ENCODE measurements at places on chromosomes 6 and 20.
A peak's percentile ranks its signal among the peaks of the same experiment; 100 is the strongest.

DNA sequence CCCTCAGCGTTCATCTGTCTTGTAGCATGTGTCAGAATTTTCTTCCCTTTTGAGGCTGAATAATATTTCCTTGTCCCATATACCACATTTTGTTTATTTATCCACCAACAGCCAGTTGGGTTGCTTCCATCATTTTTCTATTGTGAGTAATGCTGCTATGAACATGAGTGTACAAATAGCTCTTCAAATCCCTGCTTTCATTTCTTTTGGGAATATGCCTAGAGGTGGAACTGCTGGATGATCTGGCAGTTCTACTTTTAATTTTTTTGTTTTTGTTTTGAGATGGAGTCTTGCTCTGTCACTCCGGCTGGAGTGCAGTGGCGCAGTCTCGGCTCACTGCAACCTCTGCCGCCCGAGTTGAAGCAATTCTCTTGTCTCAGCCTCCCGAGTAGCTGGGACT lies 64.7 kb downstream of the SASH1 start:
- no peaks in the 10 kb centered on the region for H3K36me3 ChIP-seq
- peaks cover 6% of the 10 kb centered on the region for H3K27me3 ChIP-seq
- no peak overlapping the region for H3K27ac ChIP-seq
- no peak overlapping the region for H3K4me3 ChIP-seq
- no peaks in the 10 kb centered on the region for H3K4me1 ChIP-seq
- DNase-seq = no peak

DNA sequence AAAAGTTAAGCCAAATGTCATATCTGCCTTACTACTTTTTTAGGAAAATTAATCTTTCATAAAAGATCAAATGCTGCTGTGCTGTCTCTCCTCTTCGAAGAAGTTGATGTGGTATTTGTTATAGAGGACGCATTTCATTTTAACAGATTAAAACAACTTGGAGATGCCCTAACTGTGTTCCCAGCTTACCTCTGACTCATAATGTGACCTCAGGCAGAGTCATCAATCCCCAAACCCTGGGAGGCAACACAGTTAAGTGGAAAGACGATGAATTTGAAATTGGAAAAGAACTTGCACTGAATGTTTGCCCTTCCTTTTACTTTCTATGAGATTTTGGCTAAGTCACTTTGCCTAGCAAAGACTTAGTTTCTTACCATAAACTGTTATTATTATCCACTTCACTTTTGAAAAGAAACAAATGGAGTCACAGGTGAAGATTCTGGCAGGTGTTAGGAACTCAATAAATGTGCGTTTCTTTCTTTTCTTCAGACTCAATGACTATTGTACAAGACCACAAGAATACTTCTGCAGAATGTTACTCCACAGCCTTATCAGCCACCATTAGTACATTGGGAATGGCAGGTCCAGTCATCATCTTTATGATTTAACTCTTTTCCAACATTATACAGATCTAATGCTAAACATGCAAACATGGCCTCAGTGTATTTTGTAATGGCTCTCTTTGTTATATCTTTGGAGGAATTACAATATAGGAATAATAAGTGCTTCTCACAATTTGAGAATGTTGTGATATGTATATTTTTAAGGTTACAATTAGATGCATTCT lies 102.6 kb downstream of the COL21A1 start:
- no peaks in the 10 kb centered on the region for H3K4me1 ChIP-seq
- no peak overlapping the region for H3K27ac ChIP-seq
- H3K36me3 ChIP-seq = no peaks in the 10 kb centered on the region
- no peak overlapping the region for H3K4me3 ChIP-seq

DNA sequence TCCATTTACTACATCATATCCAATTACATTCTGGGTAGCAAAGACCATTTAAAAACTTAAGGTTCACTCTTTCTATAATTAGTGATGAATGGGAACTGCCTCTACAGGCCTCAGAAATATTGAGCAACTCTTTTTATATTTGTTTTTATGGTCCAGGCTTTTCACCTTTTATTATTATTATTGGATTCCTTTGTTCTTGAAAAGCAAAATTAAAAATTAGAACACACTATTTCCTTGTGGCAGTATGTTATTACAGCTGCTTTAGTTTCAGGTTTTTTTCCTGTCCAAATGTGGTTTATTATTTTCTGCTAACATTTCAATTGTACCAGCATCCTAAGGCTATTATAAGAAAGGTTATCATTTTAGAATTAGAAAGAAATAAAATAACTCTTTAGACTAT lies 150.1 kb downstream of the FARS2 start:
- no peak overlapping the region for H3K4me3 ChIP-seq
- H3K36me3 ChIP-seq = peaks cover 21% of the 10 kb centered on the region
- no peaks in the 10 kb centered on the region for H3K4me1 ChIP-seq
- no peak overlapping the region for H3K27ac ChIP-seq

- H3K27ac ChIP-seq = peak overlapping the region; percentile 86
- H3K36me3 ChIP-seq = peaks cover 11% of the 10 kb centered on the region
- H3K4me1 ChIP-seq = peaks cover 28% of the 10 kb centered on the region
Measured at GRCh38 chr6:80003826-80004172, 650 bp upstream of the TTK start.

DNA sequence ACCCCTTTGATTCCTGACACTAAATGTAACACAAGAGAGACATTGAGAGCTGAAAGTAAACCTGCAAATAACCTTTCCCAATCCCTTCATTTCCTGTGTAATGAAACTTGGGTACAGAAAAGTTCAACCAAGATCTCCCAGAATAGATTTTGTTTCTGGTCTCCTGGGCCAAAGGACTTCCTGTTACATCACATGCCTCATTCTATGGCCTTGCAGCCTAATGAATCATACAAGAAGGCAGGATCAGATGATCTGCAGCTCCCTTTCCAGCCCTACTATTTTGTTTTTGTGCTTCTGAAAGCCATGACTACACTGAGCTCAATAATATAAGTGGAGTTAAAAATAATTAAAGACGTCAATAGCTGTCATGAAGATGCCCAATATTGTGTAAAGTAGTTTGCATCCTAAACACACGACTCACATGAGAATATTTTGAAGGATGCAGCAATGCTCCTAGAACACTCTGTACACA lies 73.4 kb upstream of the NOX3 start:
- H3K27ac ChIP-seq = no peak overlapping the region
- no peak overlapping the region for H3K4me3 ChIP-seq
- no peaks in the 10 kb centered on the region for H3K36me3 ChIP-seq
- peaks cover 4% of the 10 kb centered on the region for H3K27me3 ChIP-seq

GRCh38 chr6:34615574-34616226 lies 59.6 kb upstream of the SPDEF start:
- no peaks in the 10 kb centered on the region for H3K27me3 ChIP-seq
- H3K36me3 ChIP-seq = no peaks in the 10 kb centered on the region
- no peak overlapping the region for H3K4me3 ChIP-seq
- DNase-seq = no peak
- H3K4me1 ChIP-seq = peaks cover 2% of the 10 kb centered on the region

DNA sequence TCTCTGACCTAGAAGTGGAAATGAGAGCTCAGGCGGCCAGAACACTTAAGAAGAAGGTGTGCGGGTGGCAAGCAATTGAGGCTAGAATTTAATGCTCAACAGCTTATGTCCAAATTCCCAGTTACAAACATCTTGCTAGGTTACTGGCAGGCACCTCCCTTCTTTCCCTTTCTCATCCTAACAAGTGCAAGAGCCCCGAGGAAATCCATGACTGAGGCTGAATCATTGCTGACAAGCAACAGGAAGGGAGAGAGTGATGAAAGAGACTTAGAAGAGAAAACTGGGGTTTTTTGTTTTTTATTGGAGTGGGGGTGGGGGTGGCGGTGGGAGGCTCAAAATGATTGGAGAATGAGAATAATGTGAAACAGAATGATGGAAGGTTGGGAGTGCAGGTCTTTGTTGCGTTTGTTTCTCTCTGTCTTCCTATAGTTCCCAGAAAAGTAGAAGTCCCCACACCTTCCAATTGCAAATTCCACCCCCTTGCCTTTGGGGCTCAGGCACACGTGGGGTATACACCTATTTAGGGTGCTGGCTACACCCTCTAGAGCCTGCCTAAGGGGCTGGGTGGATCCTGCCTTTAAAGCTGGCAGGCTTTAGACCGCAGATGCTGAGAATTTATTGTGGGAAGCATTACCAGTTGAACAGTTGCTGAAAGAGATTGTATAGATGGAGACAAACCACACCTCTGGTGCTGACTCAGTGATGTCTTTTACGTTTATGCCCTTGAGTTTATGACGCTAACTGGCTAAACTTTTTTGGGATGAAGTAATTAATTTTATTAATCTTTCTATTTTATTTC lies 1.4 kb downstream of the FAM83B start:
- no peaks in the 10 kb centered on the region for H3K36me3 ChIP-seq
- no peak overlapping the region for H3K4me3 ChIP-seq
- no peaks in the 10 kb centered on the region for H3K4me1 ChIP-seq
- no peak for DNase-seq
- H3K27ac ChIP-seq = no peak overlapping the region

- H3K27ac ChIP-seq = no peak overlapping the region
- H3K4me3 ChIP-seq = no peak overlapping the region
- H3K4me1 ChIP-seq = no peaks in the 10 kb centered on the region
- no peak for DNase-seq
- no peaks in the 10 kb centered on the region for H3K27me3 ChIP-seq
Measured at GRCh38 chr6:72894091-72894490, 272.2 kb downstream of the KCNQ5 start.

DNA sequence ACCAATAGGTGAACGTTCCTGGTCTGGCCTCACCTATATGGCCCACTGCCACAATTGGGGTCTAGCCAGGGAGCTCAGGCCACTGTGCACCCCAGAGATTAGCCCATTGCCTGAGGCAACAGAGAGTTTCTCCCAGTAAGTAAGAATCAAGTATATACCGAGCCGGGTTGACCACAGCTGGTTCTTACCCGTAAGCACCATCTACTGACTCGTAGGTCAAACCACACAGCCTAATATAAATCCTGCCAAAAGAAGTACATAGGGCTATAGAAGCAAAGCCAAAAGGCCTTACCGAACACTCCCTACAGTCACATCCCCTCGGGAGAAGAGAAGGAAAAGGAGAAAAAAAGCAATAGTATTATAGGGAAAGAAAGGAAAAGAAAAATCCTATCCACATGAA lies 463.6 kb upstream of the GJE1 start:
- no peak for DNase-seq
- H3K27ac ChIP-seq = no peak overlapping the region
- no peaks in the 10 kb centered on the region for H3K27me3 ChIP-seq
- no peak overlapping the region for H3K4me3 ChIP-seq

GRCh38 chr6:130421585-130421984 lies 55.8 kb downstream of the TMEM200A start:
- H3K4me1 ChIP-seq = peaks cover 4% of the 10 kb centered on the region
- H3K27ac ChIP-seq = no peak overlapping the region
- H3K27me3 ChIP-seq = no peaks in the 10 kb centered on the region
- DNase-seq = no peak

DNA sequence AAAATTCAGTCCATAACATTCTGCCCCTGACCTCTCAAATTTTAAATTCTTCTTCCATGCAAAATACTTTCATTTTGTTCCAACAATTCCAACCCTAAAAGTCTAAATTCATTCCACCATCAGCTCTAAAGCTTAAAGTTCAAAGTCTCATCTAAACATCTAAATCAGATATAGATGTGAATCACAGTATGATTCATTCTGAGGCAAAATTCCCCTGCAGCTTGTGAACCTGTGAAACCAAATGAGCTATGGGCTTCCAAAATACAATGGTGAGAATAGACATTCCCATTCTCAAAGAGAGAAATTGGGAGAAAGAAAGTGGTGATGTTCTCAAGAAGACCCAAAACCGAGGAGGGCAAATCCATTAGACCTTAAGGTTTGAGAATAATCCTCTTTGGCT lies 309.8 kb downstream of the HIVEP2 start:
- H3K36me3 ChIP-seq = no peaks in the 10 kb centered on the region
- no peak overlapping the region for H3K27ac ChIP-seq
- H3K27me3 ChIP-seq = peaks cover 2% of the 10 kb centered on the region
- peaks cover 5% of the 10 kb centered on the region for H3K4me1 ChIP-seq

GRCh38 chr6:21046276-21046675 lies 512.0 kb downstream of the CDKAL1 start:
- DNase-seq = no peak
- no peak overlapping the region for H3K27ac ChIP-seq
- H3K27me3 ChIP-seq = no peaks in the 10 kb centered on the region

DNA sequence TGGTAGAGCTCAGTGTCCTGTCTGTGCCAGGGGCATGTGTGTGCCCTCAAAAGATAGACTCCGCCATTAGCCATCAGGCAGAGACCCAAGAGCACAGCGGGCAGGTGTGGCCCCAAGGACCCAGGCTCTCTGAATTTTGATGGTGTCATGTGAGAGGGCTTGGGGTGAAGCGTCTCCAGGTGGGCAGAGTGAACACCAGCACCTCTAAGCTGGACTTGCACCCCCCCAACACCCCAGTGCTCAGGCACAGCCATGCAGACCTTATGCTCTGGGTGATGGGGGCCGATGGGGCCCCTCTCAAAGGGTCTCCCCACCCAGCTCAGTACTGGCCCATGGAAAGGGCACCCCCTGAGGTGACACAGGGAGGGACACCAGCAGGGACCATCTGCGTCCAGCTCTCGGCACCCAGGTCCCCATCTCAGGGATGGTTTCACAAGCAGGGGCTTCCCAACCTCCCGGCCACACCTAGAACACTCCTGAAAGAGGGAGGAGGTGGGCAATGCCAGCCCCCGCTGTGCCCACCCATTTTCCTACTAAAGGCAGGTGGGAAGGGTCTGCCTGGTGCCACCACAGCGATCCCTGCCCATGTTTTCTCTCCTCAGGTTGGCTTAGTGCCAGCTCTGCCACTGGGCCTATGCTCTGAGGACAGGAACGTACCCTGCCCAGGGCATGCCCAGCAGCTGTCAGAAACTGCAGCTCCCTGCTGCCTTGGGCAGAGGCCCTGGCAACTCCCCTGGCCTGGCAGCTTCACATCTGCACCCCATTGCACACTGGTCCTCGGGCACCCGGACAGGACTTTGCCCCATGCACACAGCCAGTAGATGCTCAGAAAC lies 3.5 kb downstream of the CST7 start:
- no peak for DNase-seq
- H3K27me3 ChIP-seq = no peaks in the 10 kb centered on the region
- H3K27ac ChIP-seq = peak overlapping the region; percentile 54
- H3K4me1 ChIP-seq = peaks cover 54% of the 10 kb centered on the region
- H3K4me3 ChIP-seq = no peak overlapping the region
- H3K36me3 ChIP-seq = peaks cover 22% of the 10 kb centered on the region

- no peaks in the 10 kb centered on the region for H3K36me3 ChIP-seq
- H3K27me3 ChIP-seq = peaks cover 2% of the 10 kb centered on the region
- no peak for DNase-seq
- no peak overlapping the region for H3K4me3 ChIP-seq
- H3K27ac ChIP-seq = no peak overlapping the region
- H3K4me1 ChIP-seq = peaks cover 4% of the 10 kb centered on the region
Measured at GRCh38 chr20:54017846-54018245, 52.5 kb downstream of the BCAS1 start.

- DNase-seq = peak; percentile 21
- H3K4me1 ChIP-seq = peaks cover 33% of the 10 kb centered on the region
- no peaks in the 10 kb centered on the region for H3K36me3 ChIP-seq
- H3K4me3 ChIP-seq = peak overlapping the region; percentile 86
Measured at GRCh38 chr6:20213271-20213798, 1.1 kb upstream of the MBOAT1 start.

- H3K27me3 ChIP-seq = no peaks in the 10 kb centered on the region
- no peak overlapping the region for H3K27ac ChIP-seq
- H3K36me3 ChIP-seq = no peaks in the 10 kb centered on the region
Measured at GRCh38 chr6:68911811-68912210, 276.7 kb downstream of the ADGRB3 start.

Measured in activated CD4-positive, alpha-beta memory T cell treated with anti-CD3 and anti-CD28 coated beads for 36 hours (primary cell).